ENCODE measurements at places on chromosomes 12 and 14.

DNA sequence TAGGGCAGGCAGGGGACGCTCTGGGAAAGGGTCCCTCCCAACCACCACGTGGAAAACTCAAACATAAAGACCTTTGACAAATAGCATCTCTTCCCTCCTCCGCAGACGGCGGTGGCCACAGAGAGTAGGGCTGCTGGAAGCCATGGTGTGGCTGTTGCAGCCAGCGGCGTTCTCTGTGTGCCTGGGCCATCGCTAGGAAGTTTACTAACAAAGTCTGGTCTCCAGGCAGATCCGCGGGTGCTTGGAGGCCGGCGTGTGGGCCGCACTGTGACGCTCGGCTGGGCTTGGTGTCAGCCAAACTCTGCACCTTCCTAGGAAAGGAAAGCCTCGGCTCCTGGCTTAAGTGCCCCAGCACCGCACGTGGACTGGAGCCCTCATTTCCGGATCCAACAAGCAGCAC, 65.6 kb downstream of the CCDC88C start:
- DNase-seq: no peak

GRCh38 chr12:13668880-13669279, 312.5 kb downstream of the GRIN2B start:
- DNase-seq: no peak

GRCh38 chr14:31057701-31058364, 31.7 kb upstream of the STRN3 start:
- no peak for DNase-seq

- no peak for DNase-seq
Measured at GRCh38 chr12:132456944-132457495, 32.9 kb upstream of the FBRSL1 start.

GRCh38 chr14:38517426-38517825, 261.5 kb upstream of the CLEC14A start:
- no peak for DNase-seq

GRCh38 chr12:97778111-97778510, 315.5 kb downstream of the RMST start:
- no peak for DNase-seq

DNA sequence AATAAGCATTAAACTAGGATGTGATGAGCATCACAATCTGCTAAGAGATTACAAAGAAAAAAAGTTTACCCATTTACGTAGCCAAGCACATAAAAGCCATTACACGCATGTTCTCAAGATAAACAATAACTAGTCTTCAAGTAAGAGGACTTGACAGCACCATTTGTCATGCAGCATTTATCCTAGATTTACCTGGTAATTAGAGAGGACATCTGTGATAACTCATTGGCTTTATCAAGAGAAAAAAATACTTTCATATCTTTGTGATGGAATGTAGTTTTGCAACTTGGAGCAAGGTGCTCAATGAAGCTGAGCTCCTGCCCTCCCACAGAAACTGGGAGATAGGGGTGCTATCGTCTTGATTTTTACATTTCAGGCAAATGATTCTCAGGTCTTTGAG, 1023.7 kb downstream of the FSCB start:
- DNase-seq: no peak

DNA sequence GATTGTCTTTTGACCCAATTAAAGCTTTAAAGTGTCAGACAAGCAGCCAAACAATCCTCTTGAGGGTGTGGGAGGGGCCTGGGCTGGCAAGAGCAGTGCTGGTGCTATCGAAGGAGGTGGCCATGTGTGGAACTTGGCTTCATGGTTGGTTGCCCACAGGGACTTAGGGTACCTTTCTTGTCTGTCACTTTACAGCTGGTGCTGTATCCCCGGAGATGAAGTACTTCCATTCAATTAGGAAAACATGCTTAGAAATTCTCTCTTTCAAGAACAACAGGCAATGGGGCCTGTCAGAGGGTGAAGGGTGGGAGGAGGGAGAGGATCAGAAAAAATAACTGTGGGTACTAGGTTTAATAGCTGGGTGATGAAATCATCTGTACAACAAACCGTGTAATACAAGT, 86.5 kb downstream of the DAAM1 start:
- DNase-seq: no peak

DNA sequence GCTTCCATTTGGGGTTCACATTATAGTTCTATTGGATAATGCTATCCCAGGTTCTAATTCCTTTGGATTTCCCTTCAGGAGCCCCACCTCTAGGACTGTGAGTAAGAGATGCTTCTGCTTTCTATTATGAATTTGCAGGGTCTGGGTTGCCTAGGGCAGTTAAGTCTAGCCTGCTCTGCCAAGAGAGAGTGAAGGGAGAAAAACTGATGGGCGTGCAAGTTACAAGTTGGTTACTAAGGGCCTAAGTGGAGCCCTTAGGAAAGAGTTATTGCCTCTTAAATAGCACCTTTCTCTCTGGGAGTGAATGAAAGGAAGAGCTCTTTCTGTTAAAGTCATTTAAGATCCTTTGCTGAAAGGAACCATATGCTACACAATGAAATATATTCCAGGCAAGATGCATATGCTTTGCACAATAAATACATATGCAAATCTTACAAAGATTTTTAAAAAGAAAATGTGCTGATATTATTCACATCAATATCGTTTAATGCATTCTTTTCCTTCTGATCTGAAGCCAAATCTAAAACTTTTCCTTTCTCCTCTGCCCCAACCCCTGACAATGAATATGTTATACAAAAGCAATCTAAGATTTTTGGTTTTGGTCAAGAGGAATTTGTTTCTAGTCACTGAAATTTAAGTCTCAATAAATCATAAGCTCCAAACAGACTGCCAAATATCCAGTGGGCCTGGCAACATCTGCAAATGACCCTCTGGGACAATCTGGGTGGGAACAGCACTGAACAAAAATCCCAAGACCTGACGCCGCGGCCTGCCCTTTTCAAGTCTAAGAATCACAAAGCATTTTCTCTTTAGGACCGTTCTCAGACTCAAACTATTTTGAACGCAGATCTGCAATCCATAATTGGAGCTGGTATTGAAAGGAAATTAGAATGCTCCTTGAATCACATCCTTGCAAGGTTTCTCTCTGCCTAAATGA, 586.7 kb downstream of the ETNK1 start:
- DNase-seq: no peak

GRCh38 chr12:6382371-6382770, 1.6 kb upstream of the LTBR start:
- DNase-seq: no peak

DNA sequence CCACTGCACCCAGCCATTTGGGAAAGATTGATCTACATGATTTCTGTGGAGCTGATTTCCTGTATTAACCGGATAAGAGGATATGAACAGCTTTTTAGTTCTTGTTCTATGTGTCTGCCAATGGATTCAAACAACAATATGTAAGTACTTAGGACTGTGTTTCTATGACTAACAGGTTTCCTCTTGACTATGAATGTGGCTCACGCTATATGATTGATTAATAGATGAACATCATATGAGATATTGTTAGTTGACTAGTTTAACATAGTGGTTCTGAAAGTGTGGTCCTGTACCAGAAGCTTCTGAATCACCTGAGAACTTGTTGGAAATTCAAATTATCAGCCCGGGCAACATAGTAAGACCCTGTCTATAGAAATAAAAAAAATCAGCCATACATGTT, 12.8 kb upstream of the CSRP2 start:
- DNase-seq: no peak

DNA sequence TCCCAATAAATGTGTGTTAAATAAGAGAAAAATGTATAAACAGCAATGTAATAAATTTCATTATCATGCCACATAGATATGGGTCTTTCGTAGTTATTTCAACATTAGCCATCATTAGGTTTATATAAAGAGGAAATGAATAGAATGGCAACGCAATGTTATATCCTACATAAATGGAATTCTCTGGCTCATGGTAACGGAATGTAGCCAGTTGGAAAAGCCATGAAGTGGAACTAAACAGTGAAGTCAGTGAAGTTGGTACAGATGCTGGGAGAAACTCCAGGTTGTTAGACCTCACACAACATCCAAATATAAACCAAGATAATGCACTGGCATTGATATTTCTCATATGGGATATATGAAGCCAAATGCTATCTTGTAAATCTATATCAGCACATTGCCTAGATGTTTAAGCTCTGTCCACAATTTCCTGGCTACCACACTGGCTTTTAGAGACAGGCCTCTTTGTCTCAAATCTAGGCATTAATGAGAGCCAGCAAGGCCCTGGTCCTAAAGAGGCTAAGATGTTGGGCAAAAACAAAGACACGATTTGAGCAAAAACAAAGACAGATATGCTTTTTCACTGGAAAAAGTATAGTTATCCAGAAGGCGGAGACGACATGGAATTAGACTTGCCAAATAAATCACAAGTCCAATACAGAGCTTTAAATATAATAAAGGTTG, 861.0 kb downstream of the RPS29 start:
- no peak for DNase-seq

GRCh38 chr12:59780605-59781135, 184.8 kb downstream of the SLC16A7 start:
- DNase-seq: no peak

DNA sequence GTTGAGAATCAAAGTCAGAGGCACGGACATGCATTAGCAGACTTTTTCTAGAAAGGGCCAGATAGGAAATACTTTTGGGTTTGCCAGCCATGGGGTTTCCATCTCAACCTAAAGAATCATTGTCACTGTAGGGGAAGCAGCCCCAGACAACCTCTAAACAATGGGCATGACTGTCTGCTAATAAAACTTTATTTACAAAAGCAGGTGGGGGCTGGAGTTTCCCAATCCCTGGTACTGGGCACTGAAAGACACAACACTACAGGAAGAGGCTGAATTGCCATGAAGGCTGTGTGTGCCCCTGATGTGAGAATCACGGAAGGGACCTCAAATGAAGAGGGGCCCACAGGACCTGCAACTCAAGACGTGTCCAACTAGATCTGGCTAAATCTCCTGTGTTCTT, 62.0 kb upstream of the GPR68 start:
- no peak for DNase-seq

GRCh38 chr12:131511803-131512561, 198.9 kb upstream of the SFSWAP start:
- DNase-seq: no peak

DNA sequence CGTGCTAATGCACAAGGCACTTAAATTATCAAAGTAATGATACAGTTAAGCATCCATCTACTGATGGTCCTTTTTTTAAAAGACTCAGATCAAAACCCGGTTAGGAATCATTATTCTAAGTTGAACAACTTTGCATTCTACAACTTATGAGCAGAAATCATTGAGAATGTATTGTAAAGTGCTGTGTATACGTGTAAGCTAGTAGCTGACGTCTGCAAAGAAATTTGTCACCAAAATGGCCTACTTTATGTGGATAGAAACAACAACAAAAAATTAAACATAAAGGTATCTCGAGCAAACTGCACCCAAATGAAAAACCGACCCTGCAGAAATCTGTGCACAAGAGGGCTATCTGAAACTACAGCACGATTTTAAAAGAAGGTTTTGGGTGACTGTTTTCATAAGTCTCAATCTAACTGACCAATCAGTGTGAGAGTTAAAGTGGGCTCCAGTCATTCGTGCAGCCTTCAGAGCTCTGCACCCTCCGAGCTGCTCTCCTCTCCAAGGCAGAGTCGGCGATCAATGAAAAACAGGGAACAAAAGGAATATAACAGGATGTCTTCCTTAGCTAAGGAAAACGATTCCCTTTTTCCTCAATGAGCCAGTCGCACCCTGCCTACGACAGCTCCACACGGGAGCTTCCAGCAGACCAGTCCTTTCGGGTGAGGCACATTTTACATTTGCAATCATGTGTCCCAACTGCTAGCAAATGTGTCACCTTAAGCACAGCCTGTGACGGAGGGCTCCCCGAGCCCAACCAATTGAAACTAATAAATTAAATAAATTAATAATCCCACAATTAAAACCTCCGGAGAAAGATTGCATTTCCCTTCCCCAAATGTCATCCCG, 200.7 kb upstream of the FOXN3 start:
- peak; percentile 13 for DNase-seq

GRCh38 chr14:33781236-33781635, 169.6 kb downstream of the EGLN3 start:
- DNase-seq: no peak

DNA sequence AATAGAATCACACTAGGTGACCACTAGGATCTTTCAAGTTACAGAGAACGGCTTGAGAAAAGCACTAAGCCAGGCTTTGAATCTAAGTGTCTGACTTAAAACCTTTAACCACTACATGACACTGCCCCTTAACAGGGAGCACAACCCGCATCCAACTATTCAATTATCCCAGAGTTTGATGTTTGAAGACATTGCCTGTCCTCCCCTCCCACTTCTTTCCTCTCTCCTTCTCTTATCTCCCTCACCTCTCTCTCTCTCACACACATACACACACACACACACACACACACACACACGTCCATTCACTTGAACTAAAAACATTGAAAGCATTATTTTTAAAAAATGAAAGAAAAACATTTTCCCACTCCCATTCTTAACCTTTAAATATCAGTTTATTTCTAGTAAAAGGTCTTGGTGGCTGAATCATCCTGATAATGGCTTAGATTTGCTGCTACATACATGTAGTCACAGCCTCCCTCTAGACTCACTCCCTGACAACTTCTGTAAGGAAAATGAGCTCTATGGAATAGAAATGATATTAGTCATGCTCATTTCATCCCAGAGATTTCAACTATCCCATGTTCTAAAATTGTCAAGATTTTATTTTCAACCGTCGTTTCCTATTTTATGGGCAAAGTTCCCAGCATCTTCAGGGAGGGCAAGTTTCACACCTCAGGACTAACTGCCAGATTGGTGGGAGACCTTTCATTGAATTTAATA, 53.5 kb upstream of the RAP1B start:
- DNase-seq: no peak

- DNase-seq: no peak
Measured at GRCh38 chr14:104676130-104676693, 13.2 kb upstream of the INF2 start.

- no peak for DNase-seq
Measured at GRCh38 chr12:126762150-126762549, 1504.8 kb upstream of the TMEM132C start.

DNA sequence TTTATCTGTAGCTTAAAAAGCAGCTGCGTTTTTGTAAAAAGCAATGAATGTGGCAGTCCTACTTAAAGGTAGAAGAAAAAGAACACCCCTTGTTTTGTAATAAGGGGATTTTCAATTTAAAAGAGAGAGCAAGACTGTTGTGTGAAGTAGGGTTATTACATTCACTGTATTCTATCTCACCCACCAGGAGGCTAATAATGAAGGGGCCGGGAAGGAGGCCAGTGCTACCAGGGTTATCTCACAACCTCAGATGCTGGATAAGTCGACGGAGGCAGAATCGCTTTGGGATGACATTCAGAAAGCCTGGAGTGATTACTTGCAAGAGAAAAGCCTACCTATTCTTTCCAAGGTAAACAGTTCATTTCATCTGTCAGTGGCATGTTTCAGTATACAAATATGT, 97.7 kb downstream of the RMST start:
- no peak for DNase-seq

GRCh38 chr12:28563936-28564335, 373.7 kb downstream of the CCDC91 start:
- no peak for DNase-seq

DNA sequence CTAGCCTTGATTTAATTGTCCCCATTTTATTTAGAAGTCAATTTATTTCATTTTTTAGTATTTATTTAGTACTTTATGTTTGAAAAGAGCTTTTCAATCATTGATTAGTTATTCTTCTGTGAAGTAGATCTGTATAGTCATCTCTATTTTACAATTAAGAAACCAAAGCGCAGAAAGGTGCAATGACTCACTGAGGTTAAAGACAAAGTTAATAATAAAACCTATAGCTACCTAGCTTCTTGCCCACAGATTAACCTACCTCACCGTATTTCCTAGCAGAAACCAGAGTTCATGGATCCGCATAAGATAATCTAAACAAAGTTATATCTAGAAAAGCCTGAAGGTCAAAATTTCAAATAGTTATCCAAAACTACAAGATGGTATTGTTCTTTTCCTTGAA, 176.4 kb downstream of the GRIN2B start:
- no peak for DNase-seq

GRCh38 chr14:34043627-34044372, 92.9 kb upstream of the EGLN3 start:
- DNase-seq: peak; percentile 56

Measured in T-helper 9 cell (primary cell).